NCI-H748 treated with DMSO at 0.1 percent for 48 hours (cell line): ENCODE measurements at places on chromosomes 4 and X.

- DNase-seq, result no peak
Measured at GRCh38 chr4:14269824-14270223, 642.3 kb upstream of the BOD1L1 start.

GRCh38 chrX:45862801-45863200 lies 662.1 kb upstream of the DIPK2B start:
- no peak for DNase-seq

- no peak for DNase-seq
Measured at GRCh38 chrX:132837126-132837525, 121.3 kb downstream of the HS6ST2 start.

- DNase-seq, result no peak
Measured at GRCh38 chrX:24870143-24870542, 145.6 kb downstream of the ARX start.

- DNase-seq, result no peak
Measured at GRCh38 chr4:176031922-176032321, 33.7 kb upstream of the WDR17 start.

GRCh38 chrX:32662516-32662915 lies 548.8 kb downstream of the DMD start:
- no peak for DNase-seq

GRCh38 chr4:56303921-56304320 lies 83.4 kb downstream of the AASDH start:
- DNase-seq, result no peak

DNA sequence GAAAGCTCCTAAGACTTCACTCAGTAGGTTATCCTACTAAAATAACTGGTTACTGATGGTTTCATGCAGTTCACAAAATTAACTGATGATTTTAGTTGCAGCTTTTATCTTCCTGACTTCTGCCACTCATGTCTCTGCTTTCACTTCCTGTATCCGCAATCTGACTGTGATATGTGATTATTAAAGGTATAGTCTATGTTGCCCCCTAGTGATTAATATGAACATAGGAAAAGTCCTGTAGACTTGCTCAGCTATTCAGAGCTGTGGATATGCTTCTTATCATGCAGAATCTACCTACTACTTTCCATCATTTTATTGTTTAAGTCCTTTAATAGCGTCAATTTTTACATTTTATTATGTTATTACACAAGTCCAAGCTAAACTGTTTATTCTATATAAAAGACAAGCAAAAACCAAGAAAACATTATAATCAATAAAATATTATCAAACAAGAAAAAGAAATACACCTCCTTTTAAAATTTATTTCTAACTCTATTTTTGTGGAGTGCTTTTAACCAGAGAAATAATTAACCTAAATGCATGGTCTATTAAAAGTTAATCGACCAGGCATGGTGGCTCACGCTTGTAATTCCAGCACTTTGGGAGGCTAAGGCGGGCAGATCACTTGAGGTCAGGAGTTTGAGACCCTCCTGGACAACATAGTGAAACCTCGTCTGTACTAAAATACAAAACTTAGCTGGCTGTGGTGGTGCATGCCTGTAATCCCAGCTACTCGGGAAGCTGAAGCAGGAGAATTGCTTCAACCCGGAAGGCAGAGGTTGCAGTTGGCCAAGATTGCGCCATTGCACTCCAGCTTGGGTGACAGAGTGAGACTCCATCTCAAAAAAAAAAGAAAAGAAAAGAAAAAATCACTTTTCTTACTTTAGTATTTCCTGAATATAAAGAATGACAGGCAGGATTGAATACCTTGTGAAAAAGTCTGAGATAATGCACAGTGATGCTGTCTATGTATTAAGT lies 40.4 kb upstream of the TLR2 start:
- peak; percentile 49 for DNase-seq

GRCh38 chr4:57219431-57219830 lies 109.2 kb upstream of the IGFBP7 start:
- no peak for DNase-seq

DNA sequence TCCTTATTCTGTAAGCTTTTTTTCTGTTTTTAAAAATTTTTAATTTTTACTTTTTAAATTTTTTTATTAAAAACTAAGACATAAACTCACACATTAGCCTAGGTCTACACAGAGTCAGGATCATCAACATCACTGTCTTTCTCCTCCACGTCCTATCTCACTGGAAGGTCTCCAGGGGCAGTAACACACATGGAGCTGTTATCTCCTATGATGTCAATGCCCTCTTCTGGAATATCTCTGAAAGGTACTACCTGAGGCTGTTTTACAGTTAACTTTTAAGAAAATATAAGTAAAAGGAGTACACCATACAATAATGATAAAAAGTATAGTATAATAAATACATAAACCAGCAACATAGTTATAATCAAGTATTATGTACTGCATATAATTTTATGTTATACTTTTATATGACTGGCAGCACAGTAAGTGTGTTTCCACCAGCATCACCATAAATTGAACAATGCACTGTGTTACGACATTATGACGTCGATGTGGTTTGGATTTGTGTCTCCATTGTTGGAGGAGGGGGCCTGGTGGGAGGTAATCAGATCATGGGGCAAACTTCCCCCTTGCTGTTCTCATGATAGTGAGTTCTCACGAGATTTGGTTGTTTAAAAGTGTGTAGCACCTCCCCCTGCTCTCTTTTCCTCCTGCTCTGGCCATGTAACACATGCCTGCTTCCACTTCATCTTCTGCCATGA lies 21.3 kb downstream of the IL15 start:
- DNase-seq, result no peak

DNA sequence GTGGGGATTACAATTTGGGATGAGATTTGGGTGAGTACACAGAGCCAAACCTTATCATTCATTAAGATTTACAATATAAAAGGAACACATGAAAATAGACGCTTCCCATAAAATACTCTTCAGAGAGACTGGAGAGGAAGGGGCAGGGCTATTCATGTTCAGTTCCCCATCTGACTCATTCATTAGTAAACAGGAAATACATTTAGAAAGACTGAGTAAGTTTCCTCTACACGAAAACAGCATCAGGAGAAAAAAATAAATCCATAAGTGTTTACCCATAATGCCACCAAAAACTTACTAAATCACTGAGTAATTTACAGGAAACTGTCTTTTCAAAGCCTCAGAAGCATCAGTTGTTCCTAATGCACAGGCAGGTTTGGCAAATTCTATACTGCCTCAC lies 255.4 kb upstream of the CXorf51A start:
- no peak for DNase-seq

- DNase-seq, result no peak
Measured at GRCh38 chrX:39439906-39440798, 638.9 kb downstream of the MID1IP1 start.

DNA sequence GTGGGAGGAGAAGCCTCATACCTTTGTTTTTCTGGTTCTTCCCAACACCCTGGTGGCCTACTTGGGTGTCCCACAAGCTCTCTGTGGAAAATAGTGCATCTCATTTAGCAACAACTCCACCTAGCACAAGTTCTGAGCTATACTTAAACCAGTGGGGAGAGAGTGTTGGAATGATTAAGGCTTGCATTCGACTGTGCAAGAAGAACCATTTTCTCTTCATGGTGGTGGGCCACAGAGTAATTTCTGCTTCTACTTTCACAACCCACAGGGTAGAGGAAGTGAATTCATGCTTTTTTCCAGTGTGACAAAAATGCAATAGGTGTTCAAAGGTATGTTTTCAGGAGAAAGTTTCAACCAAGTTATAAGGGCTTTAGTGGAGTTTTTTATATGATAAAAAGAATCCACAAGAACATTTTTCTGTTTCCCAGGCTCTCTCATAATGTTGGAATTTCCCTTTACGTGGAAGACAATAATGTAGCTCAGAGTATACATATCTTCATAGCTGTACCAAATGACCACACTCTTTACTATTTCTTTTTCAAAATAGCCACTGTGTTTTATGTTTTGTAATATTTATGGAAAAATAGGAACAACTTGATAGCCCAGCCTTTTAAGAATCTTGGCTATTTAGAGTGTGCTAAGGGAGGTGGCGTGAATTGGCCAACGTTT lies 80.3 kb upstream of the HHIP start:
- DNase-seq, result no peak

GRCh38 chrX:45769761-45770582 lies 569.3 kb upstream of the DIPK2B start:
- DNase-seq, result no peak

GRCh38 chr4:71211748-71212147 lies 127.1 kb upstream of the SLC4A4 start:
- no peak for DNase-seq

DNA sequence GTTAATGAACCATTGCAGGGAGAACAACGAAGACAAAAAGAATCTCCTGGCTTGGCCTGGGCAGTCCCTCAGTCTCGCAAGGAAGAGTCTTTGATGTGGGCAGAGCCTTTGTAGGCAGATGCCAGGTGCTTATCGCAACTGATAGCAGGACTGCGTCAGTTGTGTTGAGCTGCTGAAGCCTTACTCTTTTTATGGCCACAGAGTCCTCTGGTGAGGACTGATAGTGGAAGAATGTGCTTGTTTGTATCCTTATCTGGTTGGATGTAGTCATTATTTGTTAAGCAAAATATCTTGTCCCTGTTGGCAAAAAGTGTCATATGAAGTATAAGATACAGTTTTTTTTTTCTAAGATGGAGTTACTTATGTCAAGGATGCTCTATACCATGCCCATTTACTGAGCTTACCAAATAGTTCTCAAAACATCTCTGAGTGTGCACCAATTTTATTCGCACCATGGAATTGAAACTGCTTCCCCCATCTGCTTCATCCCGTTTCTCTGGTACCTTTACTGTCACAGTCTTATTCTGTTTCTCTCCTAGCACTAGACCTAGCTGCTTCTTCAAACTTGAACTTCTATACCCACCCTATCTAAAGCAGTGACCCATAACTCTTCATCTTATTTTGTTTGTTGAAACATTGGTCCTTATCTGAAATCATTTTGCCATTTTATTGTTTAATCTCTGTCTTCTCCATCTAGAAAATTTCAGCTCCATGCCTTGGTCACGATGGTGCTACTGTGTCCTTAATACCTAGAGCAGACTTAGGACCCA lies 47.0 kb upstream of the SPRY1 start:
- no peak for DNase-seq

GRCh38 chr4:183550345-183551093 lies 45.7 kb downstream of the ING2 start:
- DNase-seq, result no peak

GRCh38 chrX:10756441-10756840 lies 136.1 kb upstream of the MID1 start:
- DNase-seq, result no peak

DNA sequence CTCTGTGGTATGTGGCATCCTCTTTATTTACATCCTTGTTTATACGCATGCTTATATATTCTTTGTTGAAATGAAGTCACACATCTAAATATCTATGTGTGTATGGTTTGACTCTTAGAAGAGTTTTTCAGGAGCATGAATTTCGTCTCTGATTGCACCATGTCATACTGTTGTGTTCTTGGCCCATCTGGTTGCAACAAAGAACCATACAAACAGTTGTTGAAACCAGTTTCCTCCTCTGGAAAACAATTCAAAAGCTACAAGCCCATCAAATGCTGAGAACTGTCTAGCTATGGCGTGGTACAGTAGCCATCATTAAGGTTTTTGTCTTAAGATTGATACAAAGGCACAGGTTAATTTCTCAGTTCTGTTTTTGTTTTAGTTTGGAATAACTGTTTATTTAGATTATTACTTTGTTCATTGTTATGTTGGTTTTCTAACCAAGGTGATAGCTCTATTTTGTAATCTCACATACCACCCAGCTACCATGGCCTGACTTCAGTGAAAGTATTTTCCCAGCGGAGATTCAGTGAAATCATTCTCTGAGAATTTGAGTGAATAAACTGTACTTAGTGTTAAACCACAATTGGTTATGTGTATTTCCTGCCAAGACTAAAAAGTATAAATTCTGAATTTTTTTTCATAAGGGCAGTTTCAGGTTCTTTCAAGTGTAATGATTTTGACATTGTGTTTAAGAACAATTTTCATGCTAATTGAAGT lies 91.0 kb downstream of the ARHGAP24 start:
- no peak for DNase-seq

DNA sequence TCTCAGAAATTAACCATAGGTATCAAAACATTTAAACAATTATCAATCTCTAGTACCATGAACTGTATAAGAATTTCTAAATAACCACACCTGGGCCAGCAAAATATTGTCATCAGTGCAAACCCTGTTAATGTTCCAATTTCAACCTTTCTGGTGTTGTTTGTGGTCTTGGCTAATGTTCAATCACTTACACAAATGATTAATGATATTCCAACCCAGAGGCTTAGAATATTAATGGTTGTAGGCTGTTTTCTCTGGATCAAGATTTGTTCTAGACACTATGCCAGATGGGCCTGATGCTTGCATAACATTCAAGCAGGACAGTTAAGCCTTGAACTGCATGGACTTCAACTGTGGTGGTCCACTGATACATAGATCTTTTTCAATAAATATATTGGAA lies 69.1 kb downstream of the HS3ST1 start:
- no peak for DNase-seq

- no peak for DNase-seq
Measured at GRCh38 chr4:78197947-78198346, 140.8 kb downstream of the FRAS1 start.

GRCh38 chrX:20205927-20206708 lies 60.6 kb downstream of the RPS6KA3 start:
- no peak for DNase-seq

GRCh38 chr4:148166132-148166591 lies 276.1 kb downstream of the NR3C2 start:
- DNase-seq, result no peak

DNA sequence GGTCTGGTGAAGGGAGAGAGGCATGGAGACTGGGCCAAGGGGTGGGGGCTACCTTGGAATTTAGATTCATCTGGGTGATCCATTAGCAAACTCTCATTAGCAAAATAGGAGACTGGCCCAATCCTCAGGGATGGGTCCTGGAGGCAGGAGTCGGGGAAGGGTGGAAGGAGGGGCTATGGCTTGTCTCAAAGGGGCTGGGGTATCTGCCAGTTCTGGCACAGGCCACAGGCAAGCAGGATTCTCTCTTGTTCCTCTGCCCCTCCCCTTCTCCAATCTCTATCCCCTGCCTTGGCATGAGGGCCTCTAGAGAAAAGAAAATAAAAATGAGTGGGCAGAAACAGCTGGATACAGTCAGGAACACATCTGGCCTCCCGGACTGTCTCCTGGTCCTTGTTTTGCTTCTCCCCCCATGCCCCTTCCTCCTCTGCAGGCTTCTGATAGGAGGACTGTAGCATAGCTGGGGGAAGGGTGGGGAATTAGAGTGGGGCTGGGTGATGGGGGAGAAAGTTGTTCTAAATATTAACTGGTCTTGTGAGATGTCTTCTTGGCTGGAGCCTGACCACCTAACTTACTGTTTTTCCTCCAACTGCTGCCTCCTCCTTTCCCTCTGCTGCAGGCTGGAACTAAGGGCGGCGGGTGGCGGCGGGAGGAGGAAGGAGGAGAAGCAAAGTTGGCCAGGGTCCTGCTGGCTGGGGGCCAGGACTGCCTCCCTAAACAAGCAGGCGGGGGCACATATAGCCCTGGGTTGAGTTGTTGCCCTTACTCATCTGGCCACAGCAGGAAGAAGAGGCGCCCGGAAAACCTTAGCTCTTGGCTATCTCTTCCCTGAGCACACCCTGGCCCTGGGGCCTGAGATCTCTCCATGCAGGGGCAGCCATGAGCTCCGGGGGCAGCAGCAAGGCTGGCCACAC lies 53.3 kb upstream of the LAS1L start:
- DNase-seq, result no peak
